Activated CD8-positive, alpha-beta memory T cell treated with anti-CD3 and anti-CD28 coated beads for 1 hour (primary cell): ENCODE measurements at places on chromosomes 1 and 21.

- no peak for DNase-seq
Measured at GRCh38 chr1:65316233-65316632, 6.9 kb downstream of the DNAJC6 start.

DNA sequence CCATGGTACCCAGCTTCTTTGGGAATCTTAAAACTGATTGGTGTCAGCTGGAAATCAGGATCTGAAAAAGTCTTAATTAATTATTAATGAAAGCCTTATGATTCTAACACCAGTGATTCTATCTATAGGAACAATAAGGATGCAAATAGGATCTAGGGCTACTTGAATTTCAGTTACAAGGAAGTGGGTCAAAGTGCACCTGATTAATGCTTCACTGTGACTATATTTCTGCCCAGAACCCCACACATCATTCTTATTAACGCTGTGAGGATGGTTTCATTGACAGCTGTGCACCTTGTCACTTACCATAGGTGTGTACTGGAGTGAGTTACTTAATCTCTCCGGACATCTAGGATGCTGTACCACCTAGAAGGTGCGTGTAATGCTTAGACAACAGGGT, 99.8 kb upstream of the ETV3 start:
- DNase-seq, result no peak

DNA sequence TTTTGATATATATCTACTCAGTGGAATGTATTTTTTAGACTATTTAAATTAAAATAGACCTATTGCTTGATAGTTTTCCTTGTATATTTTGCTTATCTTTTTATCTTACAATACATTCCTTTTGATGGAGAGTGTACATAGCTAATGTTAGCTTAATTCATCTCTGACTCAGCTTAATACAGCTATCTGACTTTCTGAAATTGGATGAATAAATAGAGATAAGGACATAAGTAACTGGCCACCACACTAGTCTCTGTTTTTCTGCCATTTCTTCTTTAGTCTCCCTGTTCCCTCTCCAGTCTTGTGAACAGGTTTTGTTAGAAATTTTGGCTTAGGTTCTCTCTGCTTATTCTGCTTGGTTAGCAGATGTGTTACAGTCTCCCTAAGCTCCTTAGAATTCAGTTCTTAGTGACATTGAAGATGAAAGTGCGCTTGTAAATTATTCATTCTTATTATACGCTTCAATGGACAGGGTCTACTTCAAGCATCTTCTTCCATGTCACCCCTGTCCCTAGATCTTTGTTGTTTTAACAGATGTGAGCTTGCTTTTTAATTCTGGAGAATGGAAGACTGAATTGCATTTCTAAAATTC, 59.6 kb downstream of the XPR1 start:
- no peak for DNase-seq

DNA sequence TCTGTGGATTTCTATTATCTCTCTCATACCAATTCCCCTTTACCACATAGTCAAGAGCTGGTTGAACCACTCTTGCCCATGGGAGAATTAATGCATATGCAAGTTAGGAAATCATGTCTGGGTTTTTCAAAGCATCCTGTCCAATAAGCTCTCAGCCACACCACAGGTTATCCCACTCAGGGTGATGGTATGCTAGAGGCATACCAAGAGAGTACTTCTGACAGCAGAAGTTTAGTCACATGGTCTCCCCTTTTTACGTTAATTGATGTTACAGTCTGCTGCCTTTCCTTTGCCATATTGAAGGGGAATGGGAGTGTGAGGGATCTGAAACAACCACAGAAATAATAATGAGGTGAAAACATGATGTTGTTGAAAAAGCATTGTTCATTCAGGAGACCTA, 135.8 kb upstream of the PBX1 start:
- no peak for DNase-seq

GRCh38 chr1:205301205-205301821, 20.2 kb downstream of the NUAK2 start:
- DNase-seq, result no peak

DNA sequence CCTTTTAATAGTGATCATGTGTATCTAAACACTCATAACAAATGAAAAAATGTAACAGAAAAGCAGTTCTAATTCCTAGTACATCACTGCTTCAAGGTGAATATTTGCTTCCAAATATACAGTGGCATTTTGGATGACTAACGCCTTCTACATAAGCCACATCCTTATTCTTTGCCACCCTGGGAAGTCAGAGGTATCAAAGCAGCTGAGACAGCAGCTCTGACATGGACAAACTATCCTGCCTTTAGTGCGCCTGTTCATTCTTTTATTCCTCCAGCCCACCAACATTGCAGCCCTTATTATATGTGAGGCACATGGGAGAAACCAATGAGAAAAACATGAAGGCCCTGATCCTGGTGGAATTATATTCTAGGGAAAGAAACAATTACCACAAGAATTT, 183.0 kb downstream of the APP start:
- DNase-seq, result no peak

- no peak for DNase-seq
Measured at GRCh38 chr1:23177438-23178380, 9.1 kb upstream of the LUZP1 start.

DNA sequence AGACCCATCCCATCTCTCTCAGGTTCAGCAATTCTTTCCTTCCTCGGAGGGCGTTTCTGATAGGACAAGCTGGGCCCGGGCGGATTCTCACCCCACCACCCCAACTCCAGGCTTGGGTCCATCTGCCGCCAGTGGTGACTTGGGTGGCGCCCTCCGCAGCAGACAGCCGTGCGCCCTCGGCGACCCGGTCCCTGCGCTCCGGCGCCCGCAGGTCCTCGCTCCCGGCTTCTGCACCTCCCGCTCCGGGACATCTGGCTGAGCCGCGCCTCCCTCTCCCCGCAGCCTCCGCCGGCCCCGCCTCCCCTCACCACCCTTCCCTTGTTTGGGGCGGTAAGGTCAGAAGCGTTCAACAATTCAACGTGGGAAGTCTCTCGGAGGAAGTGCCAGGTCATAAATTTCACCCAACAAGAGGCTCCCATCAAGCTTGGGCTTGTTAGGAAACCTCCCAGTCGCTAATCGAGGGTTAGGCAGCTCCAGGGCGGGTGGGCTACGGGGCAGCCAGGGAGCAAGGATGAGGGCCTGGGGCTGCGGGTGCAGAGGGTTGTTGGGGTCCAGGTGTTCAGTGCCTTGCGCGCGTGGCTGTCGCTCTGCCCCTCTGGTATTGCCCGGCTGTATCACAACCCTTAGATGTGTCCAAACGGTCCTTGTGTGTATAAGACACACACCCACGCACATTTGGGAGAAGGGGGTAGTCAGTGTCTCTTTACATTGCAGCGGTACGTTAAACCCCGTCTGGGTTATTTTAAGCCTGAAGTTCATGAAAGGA, 39.8 kb downstream of the OLIG1 start:
- no peak for DNase-seq

DNA sequence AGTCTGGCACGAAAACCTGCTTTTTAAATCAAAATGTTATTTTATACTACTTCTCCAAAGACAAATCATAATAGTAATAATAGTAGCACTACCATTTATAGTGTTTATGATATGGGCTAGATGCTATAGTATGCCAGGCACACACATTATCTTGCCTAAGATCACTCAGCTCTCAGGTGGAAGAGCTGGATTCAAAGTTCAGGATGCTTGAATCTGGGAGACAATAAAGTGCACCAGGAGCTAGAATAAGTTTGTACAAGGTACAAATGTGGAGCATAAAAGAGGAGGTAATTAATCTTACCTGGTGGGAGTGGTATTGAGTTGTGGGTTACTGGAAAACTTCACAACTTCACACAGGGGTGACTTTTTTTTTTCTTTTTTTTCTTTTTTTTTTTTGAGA, 10.0 kb upstream of the ELOVL1 start:
- no peak for DNase-seq

DNA sequence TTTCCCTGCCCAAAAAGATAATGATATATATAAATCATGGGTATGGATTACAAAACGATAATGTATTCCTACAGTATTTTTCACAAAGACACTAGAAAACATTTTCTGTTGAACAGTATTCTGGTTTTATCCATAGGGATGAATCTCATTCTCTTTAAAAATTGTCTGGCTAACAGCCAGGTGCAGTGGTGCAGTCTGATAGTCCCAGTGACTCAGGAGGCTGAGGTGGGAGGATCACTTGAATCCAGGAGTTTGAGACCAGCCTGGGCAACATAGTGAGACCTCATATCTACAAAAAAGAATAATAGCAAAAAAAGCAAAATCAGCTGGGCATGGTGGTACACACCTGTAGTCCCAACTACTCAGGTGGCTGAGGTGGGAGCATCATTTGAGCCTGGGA, 23.3 kb downstream of the PIP5K1A start:
- no peak for DNase-seq

DNA sequence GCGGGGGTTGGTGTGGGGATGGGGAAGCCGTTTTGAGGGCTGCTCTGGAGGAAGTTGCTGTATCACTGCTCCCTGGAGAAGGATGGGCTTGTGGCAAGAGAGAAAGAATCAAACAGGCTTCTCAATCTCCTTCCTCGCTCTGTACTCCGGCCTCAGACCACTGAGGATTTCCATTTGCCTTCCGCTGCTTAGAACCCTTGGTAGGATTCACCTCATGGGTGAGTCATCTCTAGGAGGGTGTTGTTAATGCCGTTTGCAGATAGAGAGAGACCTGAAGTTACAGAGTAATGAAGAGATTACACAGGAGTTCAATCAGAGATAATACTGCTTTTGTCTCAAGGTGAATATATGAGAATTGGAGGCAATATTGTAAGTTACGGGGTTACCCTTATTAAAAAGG, 15.3 kb downstream of the SLC35F3 start:
- no peak for DNase-seq

- no peak for DNase-seq
Measured at GRCh38 chr1:27525296-27526272, 35.6 kb upstream of the WASF2 start.

DNA sequence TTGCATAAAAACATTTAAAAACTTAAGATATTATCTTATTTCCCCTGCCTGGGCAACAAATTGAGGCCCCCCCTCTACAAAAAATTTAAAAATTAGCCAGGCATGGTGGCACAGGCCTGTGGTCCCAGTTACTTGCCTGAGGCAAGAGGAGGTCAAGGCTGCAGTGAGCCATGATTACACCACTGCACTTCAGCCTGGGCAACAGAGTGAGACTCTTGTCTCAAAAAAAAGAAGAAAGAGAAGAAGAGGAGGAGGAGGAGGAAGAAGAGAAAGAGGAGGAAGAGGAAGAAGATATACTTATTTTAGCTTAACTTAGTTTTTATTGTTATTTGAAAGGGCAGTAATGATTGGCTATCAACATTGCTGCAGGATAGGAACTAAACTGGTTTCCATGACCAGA, 73.8 kb upstream of the IPO9 start:
- DNase-seq, result no peak

GRCh38 chr1:169586067-169586394, 250 bp downstream of the F5 start:
- DNase-seq, result no peak

DNA sequence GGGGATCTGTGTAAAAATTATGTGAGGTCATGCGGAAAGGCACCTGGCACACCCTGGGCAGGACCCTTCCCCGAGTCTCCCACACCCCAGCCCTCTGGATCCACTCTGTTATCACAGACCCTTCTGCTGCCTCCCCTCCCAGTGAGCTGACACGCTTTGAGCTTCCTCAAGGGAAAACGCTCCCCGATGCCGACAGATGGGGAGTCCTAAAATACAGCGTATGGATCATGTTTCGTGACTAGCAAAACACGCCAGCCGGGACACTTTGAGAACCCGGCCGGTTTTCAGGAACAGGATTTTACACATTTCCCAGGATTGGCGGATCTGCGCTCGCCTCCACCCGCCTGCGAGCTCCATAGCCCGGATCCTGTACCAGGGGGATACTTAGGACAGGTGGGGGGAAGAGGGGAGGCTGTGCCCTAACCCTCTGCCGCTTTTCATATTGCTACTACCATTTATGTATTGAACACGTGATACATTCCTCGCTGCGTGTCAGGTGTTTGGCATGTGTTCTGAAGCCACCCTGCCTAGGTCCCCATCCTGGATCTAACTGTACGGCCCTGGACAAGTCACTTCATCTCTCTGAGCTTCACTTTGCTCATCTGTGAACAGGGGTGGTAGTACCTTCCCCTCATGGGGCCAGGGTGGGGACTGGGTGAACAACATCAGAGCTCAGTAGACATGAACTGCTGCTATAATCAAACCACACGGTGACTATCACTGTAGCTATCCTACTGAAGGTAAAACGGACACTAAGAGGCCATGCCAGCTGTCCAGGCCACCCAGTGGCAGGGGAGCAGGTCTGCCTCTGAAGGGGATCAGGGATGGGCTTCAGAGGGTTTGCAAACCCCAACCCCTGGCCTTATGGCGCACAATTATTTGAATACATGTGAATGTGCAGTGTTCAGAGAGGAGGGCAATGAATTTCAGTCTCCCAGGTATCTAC, 63.2 kb downstream of the SSBP3 start:
- DNase-seq, result no peak

GRCh38 chr21:14273736-14274538, 58.0 kb downstream of the RBM11 start:
- DNase-seq, result no peak

- peak; percentile 21 for DNase-seq
Measured at GRCh38 chr1:6348511-6349191, 44.9 kb downstream of the ACOT7 start.

- no peak for DNase-seq
Measured at GRCh38 chr1:239098400-239099037, 287.8 kb upstream of the CHRM3 start.

DNA sequence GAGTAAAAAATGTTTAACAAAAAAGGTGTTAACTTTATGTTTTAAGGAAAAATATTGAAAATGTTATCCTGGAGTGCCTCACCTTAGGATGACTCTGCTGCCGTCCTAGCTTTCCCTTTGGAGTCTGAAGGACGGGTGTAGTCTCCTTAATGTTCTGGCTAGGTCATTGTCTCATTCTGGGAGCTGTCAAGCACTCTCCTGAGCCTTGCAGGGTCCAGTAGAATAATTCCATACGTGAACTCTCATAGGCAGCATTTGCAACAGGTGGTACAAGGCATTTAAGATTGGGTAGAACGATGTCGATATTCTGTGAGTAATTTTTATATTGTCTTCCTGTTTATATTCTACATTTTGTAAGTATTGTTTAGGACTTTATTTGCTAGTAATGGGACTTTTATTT, 283.6 kb upstream of the C1orf105 start:
- no peak for DNase-seq

DNA sequence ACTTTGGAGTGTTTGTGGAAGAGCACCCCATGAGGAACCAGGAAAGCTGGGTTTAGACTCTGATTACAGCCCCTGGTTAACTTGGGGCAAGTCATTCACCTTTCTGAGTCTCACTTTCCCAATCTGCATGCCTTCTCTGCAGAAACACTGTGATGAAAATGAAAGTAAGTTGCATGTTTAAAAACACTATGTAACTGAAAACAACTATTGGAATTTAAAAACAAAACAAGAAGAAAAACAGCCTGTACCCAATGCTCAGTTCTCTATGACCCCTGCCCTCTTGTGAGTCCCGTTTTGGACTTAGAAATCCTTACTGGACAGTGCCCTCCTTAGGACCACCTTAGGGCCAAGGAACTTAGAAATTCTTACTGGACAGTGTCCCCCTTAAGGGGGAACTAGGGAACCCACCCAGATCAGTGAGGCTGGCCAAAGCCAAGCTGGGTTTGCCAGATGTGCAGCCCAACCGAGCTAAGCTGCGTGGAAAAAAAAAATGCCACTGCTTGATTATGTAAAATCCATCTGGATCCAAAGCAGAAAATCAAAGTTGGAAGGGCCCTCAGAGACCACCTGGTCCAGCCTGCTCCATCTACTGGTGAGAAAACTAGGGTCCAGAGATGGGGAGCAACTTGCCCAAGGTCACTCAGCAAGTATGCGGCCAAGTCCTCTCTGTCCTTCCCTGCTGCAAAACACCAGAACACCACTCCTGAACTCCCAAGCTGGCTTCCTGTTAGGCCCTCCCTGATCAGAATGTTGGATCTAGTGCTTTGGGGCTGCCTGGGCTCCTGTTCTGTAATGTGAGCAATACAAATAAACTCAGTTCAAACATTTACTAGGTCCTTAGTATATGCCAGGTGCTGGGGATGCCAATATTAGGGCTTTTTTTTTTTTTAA, 77.7 kb downstream of the MRPL37 start:
- no peak for DNase-seq
